Calu3 (cell line): ENCODE measurements at places on chromosomes 5 and 9. TPM values are rescaled to one million over a fixed set of nuclear protein-coding genes. Genes with fewer than 3 reads are reported as not detected.

Gene ARL14EPL
- total RNA-seq: 0.66 and 1.2 TPM in 2 replicates

- H3K4me3 ChIP-seq: peak overlapping the region; percentile 87
- peaks cover 8% of the 10 kb centered on the region for H3K4me1 ChIP-seq
- no peak overlapping the region for H3K27ac ChIP-seq
- peak; percentile 13 for DNase-seq
- H3K36me3 ChIP-seq: peaks cover 15% of the 10 kb centered on the region
Measured at GRCh38 chr9:504921-505740, 290.5 kb downstream of the DOCK8 start.

Gene SNX30
- 7.9 and 8.7 TPM in 2 replicates for total RNA-seq

Gene SHROOM1
- 24.5 and 27.0 TPM in 2 replicates for total RNA-seq

DNA sequence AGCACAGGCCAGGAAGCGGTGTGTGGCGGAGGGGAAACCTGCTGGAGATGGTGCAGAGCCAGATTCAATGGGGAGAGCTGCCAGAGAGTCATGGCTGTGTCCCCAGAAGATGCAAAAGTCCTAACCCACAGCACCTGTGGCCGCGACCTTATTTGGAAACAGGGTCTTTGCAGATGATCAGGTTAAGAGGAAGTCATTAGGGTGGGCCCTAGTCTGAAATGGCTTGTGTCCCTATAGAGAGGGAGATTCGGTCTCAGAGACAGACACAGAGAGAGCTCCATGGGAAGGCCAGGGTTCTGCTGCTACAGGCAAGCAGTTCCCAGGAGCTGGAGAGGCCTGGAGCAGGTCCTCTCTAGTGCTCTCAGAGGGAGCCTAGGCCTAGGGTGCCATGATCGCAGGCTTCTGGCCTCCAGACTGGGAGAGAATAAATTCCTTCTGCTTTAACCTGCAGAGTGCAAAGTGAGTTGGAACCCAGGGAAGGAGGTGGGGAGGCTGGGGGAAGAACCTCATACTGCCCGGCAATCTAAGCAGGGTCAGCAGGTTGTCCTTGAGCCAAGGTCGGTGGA lies 1.9 kb upstream of the LPCAT1 start:
- peaks cover 15% of the 10 kb centered on the region for H3K27me3 ChIP-seq
- H3K4me3 ChIP-seq: no peak overlapping the region
- peaks cover 12% of the 10 kb centered on the region for H3K4me1 ChIP-seq
- H3K27ac ChIP-seq: no peak overlapping the region

- peak overlapping the region; percentile 63 for H3K27ac ChIP-seq
- no peak for DNase-seq
- H3K27me3 ChIP-seq: no peaks in the 10 kb centered on the region
- H3K4me3 ChIP-seq: peak overlapping the region; percentile 78
Measured at GRCh38 chr9:95433096-95433819, 83.5 kb downstream of the PTCH1 start.

Gene KIAA1958
- total RNA-seq: 10.5 and 13.0 TPM in 2 replicates

GRCh38 chr9:113525831-113526230 lies 62.3 kb downstream of the RGS3 start:
- H3K36me3 ChIP-seq: peaks cover under 1% of the 10 kb centered on the region
- peaks cover 3% of the 10 kb centered on the region for H3K4me1 ChIP-seq
- DNase-seq: no peak

GRCh38 chr5:138574744-138575193 lies 432 bp downstream of the HSPA9 start:
- H3K4me1 ChIP-seq: peaks cover 17% of the 10 kb centered on the region
- H3K36me3 ChIP-seq: peaks cover 70% of the 10 kb centered on the region
- H3K27ac ChIP-seq: peak overlapping the region; percentile 99
- H3K27me3 ChIP-seq: no peaks in the 10 kb centered on the region

Gene TRPM6
- not detected in 2 replicates for total RNA-seq

DNA sequence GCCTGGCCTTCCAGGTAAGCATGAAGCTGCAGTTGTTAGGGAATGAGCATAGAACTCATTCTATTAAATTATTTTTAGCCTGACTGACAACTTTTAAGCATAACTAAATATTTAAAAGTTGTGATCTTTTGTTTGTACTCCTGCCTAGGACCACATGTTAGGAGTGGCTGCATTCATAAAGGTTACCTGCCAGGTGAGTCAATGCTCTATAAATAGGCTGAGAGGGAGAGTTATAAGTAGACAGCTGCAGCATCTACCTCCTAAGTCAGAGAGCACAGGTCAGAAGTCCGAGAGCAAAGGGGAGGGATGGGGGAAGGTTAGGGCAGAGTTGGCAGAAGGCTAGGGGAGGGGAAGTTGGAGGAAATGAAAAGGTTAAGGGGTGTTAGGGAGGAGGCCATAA lies 292.4 kb upstream of the TLE4 start:
- no peaks in the 10 kb centered on the region for H3K4me1 ChIP-seq
- no peak overlapping the region for H3K27ac ChIP-seq
- no peak overlapping the region for H3K4me3 ChIP-seq

Gene RBM22
- 53.4 and 60.8 TPM in 2 replicates for total RNA-seq

Gene SLC6A18
- total RNA-seq: not detected in 2 replicates

GRCh38 chr9:20941174-20941690 lies 90.2 kb downstream of the HACD4 start:
- peak; percentile 39 for DNase-seq
- no peaks in the 10 kb centered on the region for H3K4me1 ChIP-seq
- no peak overlapping the region for H3K27ac ChIP-seq
- H3K36me3 ChIP-seq: no peaks in the 10 kb centered on the region
- no peak overlapping the region for H3K4me3 ChIP-seq

DNA sequence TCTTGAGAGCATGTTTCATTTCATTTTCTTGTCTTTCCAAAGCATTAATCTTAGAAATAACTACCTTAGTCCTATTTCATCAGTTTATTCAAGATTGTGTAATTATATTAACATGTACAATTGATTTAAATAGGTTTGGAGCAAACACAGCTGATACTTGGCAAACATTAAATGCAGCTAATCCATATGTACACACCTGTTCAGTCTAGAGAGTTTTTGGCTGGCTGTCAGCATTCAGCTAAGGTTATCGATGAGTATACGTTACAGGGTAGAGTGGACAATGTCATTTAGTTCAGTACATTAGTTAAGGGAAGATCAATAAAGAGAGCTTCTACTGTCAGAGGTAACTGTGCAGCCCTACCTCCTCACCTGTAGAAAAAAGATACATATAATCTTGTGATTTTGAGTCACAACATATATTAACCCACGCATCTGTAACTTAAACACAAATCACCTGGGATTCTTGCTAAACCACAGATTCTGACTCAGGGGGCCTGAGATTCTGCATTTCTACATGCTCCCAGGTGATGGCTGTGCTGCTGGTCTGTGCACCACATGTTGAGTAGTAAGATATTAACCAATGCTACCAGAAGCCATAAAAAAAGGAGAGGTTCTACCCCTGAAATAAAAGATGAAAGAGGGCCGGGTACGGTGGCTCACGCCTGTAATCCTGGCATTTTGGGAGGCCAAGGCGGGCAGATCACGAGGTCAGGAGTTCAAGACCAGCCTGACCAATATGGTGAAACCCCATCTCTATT lies 34.1 kb upstream of the PCA3 start:
- no peak overlapping the region for H3K4me3 ChIP-seq
- H3K27me3 ChIP-seq: peaks cover 23% of the 10 kb centered on the region
- DNase-seq: no peak
- no peaks in the 10 kb centered on the region for H3K36me3 ChIP-seq
- H3K27ac ChIP-seq: no peak overlapping the region

DNA sequence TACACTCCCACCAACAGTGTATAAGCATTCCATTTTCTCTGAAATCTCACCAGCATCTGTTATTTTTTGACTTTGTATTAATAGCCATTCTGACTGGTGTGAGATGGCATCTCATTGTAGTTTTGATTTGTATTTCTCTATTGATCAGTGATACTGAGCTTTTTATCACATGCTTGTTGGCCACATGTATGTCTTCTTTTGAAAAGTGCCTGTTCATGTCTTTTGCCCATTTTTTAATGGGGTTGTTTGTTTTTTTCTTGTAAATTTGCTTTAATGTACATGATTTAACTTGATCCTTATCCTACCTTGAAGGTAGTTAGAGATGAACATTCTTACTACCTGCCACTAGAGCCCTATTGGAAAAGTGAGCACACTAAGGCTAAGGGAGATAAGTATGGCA lies 151.2 kb upstream of the KIF2A start:
- peaks cover 62% of the 10 kb centered on the region for H3K27me3 ChIP-seq
- H3K4me3 ChIP-seq: no peak overlapping the region
- no peaks in the 10 kb centered on the region for H3K4me1 ChIP-seq
- H3K36me3 ChIP-seq: no peaks in the 10 kb centered on the region

GRCh38 chr5:95401626-95402025 lies 10.5 kb downstream of the FAM81B start:
- H3K36me3 ChIP-seq: no peaks in the 10 kb centered on the region
- no peak for DNase-seq
- peaks cover under 1% of the 10 kb centered on the region for H3K27me3 ChIP-seq

- DNase-seq: no peak
- no peaks in the 10 kb centered on the region for H3K36me3 ChIP-seq
- H3K4me1 ChIP-seq: no peaks in the 10 kb centered on the region
- H3K27me3 ChIP-seq: peaks cover 12% of the 10 kb centered on the region
- H3K27ac ChIP-seq: no peak overlapping the region
Measured at GRCh38 chr9:13244181-13244580, 35.3 kb downstream of the MPDZ start.

Gene DDX4
- not detected in 2 replicates for total RNA-seq

GRCh38 chr5:10500669-10501068 lies 59.0 kb downstream of the ROPN1L start:
- H3K4me1 ChIP-seq: no peaks in the 10 kb centered on the region
- no peak for DNase-seq
- H3K36me3 ChIP-seq: no peaks in the 10 kb centered on the region
- no peak overlapping the region for H3K27ac ChIP-seq
- H3K27me3 ChIP-seq: peaks cover 18% of the 10 kb centered on the region
- no peak overlapping the region for H3K4me3 ChIP-seq

DNA sequence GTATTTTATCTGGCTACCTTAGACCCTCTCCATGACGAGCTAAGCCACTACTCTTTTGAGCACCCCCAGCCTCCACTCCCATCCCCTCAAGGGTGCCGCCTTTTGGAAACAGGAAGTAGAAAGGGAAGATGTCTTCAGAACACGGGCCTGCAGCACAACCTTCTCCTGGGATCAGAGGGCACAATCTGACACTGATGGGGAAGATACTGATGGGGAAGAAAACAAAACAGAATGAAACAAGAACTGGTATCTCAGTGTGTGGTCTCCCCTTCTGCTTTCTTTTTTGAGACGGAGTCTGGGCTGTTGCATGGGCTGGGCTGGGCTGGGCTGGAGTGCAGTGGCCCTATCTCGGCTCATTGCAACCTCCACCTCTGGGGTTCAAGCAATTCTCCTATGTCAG lies 539.7 kb upstream of the DAP start:
- no peak overlapping the region for H3K4me3 ChIP-seq
- no peak for DNase-seq
- no peaks in the 10 kb centered on the region for H3K36me3 ChIP-seq
- H3K4me1 ChIP-seq: no peaks in the 10 kb centered on the region
- peaks cover 9% of the 10 kb centered on the region for H3K27me3 ChIP-seq

DNA sequence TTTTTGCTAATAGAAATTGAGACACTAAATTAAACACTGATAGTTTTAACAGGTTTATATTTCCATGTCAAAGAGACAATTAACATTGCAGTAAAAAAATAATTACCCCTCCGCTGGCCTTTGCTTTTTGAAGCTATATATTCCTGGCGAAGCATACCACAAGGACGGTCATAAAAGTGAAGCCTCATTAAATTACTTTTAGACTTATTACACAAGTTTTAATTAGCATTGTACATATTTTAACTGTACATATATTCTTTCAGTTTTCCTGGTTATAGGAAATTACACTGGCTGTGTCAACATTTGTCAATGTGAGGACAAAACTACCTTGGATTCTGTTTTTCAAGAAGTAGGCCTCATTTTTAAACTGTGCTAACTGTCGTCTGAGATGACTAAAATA lies 1.2 kb downstream of the CDKN2A start:
- peak overlapping the region; percentile 97 for H3K27ac ChIP-seq
- H3K27me3 ChIP-seq: no peaks in the 10 kb centered on the region
- H3K4me3 ChIP-seq: peak overlapping the region; percentile 94
- no peak for DNase-seq

- H3K36me3 ChIP-seq: no peaks in the 10 kb centered on the region
- no peaks in the 10 kb centered on the region for H3K4me1 ChIP-seq
- no peaks in the 10 kb centered on the region for H3K27me3 ChIP-seq
- H3K27ac ChIP-seq: no peak overlapping the region
- DNase-seq: no peak
Measured at GRCh38 chr9:16526380-16526779, 344.1 kb downstream of the BNC2 start.

- no peaks in the 10 kb centered on the region for H3K27me3 ChIP-seq
- no peaks in the 10 kb centered on the region for H3K36me3 ChIP-seq
- no peak overlapping the region for H3K4me3 ChIP-seq
Measured at GRCh38 chr5:122130152-122130551, 806 bp downstream of the ZNF474 start.

Gene NR3C1
- total RNA-seq: 63.1 and 72.4 TPM in 2 replicates

DNA sequence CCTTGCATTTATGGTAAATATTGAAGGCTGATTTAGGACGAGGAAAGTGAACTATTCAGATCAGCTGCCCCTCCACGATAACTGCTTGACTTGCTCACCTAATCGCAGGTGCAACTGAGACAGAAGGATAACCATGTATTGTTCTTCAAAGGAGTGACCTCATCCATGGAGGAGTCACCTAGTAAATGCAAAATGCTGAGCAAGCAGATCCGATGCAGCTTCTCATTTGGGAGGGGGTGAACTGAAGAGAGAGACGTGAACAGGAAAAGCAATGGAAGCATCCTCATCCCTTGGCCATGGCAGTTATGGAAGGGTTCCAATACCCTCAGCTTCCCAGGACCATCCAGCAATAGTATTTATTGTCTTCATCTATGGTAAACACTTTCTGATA lies 47.5 kb downstream of the RASGRF2 start:
- DNase-seq: no peak
- H3K4me1 ChIP-seq: peaks cover 13% of the 10 kb centered on the region
- no peak overlapping the region for H3K4me3 ChIP-seq
- no peak overlapping the region for H3K27ac ChIP-seq
- no peaks in the 10 kb centered on the region for H3K27me3 ChIP-seq

Gene VCAN
- 25.4 and 31.4 TPM in 2 replicates for total RNA-seq

Gene ENC1
- 91.6 and 100 TPM in 2 replicates for total RNA-seq

Gene ANKH
- 42.1 and 53.2 TPM in 2 replicates for total RNA-seq

GRCh38 chr9:132169672-132170392 lies 8.0 kb downstream of the NTNG2 start:
- H3K36me3 ChIP-seq: no peaks in the 10 kb centered on the region
- peak; percentile 54 for DNase-seq
- H3K27me3 ChIP-seq: peaks cover 97% of the 10 kb centered on the region
- H3K4me1 ChIP-seq: no peaks in the 10 kb centered on the region

- H3K4me1 ChIP-seq: peaks cover 8% of the 10 kb centered on the region
- no peaks in the 10 kb centered on the region for H3K36me3 ChIP-seq
- H3K27me3 ChIP-seq: no peaks in the 10 kb centered on the region
- H3K27ac ChIP-seq: peak overlapping the region; percentile 29
Measured at GRCh38 chr5:72166070-72166979, 59.0 kb downstream of the MAP1B start.

GRCh38 chr9:33439731-33440130 lies 7.7 kb downstream of the AQP3 start:
- H3K4me3 ChIP-seq: no peak overlapping the region
- DNase-seq: no peak
- H3K27me3 ChIP-seq: no peaks in the 10 kb centered on the region
- H3K27ac ChIP-seq: no peak overlapping the region

GRCh38 chr9:137721899-137722298 lies 103.1 kb downstream of the EHMT1 start:
- DNase-seq: no peak
- no peak overlapping the region for H3K27ac ChIP-seq
- H3K36me3 ChIP-seq: peaks cover 22% of the 10 kb centered on the region
- H3K27me3 ChIP-seq: no peaks in the 10 kb centered on the region
- no peaks in the 10 kb centered on the region for H3K4me1 ChIP-seq
- H3K4me3 ChIP-seq: no peak overlapping the region

Gene CCDC171
- total RNA-seq: 2.1 and 2.4 TPM in 2 replicates
